Activated CD4-positive, CD25-positive, alpha-beta regulatory T cell treated with anti-CD3 and anti-CD28 coated beads, Interleukin-2, amount 50 U/mL, for 24 hours (primary cell): ENCODE measurements at places on chromosomes 16 and 17.

GRCh38 chr17:7846765-7847661 is 7.9 kb upstream of the TMEM88 start:
- no peak for ATAC-seq

- ATAC-seq: no peak
These were observed 26.7 kb upstream of the PMP22 start for GRCh38 chr17:15291674-15292361.

DNA sequence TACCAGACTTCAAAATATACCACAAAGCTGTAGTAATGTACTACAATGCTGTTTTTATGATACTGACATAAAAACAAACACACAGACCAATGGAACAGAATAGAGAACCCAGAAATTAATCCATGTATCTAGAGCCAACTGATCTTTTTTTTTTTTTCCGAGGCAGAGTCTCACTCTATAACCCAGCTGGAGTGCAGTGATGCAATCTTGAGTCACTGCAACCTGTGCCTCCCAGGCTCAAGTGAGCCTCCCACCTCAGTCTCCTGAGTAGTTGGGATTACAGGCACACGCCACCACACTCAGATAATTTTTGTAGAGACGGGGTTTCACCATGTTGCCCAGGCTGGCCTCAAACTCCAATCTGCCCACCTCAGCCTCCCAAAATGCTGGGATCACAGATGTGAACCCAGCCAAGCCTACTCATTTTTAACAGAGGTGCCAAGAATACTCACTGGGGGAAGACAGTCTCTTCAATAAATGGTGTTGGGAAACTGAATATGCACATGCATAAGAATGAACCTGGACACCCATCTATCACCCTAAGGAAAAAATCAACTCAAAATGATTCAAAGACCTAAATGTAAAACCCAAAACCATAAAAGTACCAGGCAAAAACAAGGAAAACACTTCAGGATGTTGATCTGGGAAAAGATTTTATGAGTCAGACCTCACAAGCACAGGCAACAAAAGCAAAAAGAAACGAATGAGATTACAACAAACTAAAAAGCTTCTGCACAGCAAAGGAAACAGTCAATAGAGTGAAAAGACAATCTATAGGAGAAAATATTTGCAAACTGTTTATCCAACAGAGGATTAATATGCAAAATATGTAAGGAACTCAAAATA is 63.1 kb downstream of the STX8 start:
- no peak for ATAC-seq

DNA sequence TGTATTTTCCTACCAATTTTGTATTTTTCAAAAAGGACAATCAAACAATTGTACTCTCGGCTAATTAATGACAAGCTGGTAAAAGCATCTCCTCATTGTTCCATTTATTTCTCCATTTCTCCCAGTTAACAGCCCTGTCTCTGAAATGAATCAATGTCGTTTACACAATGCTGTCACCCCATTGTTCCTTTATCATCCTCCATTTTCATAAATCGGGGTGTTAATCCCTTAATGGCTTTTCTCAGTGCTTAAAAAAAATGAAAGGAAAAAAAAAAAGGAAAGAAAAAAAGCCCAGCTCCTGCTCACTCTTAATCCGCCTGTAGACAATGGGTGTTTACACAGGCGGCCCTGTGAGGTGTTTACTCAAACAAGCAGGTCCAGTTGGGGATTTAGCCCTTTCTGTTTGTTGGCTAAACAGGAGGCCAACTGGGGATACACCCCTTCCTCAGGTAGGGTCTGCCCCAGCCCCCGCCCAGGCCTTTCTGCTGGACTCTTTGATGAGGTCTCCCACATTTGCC is 86.8 kb upstream of the SALL1 start:
- no peak for ATAC-seq

DNA sequence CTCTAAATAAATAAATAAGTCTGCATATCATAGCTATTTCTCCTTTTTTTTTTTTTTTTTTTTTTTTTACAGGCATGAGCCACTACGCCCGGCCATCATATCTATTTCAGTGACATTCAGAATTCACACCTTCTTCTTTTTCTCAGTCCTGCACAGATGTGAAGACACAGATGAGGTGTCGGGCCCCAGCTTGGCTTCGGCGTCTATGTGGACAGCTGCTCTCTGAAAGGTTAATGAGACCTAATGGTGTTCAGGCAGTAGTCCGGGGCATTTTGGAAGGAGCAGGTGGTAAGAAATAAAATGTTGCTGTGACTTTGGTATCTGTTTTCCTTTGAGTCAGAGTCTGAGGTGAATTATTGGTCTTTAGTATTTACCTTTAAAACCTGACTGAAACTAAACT is 23.6 kb downstream of the TANGO6 start:
- no peak for ATAC-seq

DNA sequence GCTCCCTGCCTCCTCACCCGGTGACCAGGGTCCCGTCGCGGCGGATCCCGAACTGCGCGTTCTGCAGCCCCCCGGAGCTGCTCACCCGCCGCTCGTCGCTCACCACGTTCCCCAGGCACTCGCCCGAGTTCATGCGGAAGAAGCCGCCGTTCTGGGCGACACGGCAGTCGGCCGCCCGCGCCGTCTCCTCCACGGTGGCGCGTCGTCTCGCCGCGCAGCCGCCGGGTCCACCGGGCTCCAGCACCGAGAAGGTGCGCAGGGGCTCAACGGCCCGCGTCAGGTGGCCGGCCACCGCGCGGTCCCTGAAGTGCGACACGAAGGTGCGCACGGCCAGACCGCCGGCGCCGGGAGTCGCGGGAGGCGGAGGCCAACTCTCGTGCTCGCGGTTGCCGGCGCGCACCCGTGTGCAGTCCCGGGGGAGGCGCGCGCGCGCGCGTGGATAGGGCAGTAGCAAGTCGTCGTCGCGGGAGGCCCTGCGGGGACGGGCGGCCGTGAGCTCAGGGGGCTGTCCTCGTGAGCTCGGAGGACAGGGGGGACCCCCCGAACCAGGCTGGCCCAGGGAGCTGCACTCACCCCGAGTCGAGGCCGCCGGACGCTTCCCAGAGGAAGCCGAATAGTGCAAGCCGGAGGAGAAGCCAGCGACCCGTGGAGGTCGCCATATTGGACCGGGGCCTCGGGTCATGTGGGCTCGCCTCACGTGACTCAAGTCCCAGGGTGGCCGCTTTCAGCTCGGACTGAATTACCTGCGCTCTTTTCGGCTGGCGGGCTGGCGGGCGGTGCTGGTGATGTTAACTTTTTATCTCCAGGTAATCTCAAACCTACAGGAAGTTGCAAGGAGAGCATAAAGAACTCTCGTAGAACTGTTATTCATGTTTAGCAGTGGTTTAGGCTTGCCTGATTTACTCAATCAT is at the start of gene NAGPA:
Gene NAGPA, minus strand, starts transcription at position 680 of the 911 bp plus-strand sequence. Its CDS starts 21 bp downstream, at position 659.
- peak; percentile 92 for ATAC-seq

DNA sequence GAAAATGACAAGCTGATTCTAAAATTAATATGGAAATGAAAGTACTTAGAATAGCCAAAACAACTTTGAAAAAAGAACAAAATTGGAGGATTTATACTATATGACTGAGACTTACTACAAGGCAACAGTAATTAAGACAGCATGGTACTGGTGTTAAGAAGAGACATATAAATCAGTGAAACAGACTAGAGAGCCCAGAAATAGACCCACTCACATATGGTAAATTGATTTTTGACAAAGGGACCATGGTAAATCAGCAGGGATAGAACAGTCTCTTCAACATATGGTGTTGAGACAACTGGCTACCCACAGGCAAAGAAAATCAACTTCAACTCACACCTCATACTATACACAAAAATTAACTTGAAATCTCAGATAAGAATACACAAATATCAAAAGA is 12.9 kb downstream of the CMC2 start:
- no peak for ATAC-seq

- no peak for ATAC-seq
These were observed 183.5 kb downstream of the KCNJ2 start for GRCh38 chr17:70352834-70353233.

- ATAC-seq: peak; percentile 22
These were observed 836 bp upstream of the MMP15 start for GRCh38 chr16:58024486-58025350.

DNA sequence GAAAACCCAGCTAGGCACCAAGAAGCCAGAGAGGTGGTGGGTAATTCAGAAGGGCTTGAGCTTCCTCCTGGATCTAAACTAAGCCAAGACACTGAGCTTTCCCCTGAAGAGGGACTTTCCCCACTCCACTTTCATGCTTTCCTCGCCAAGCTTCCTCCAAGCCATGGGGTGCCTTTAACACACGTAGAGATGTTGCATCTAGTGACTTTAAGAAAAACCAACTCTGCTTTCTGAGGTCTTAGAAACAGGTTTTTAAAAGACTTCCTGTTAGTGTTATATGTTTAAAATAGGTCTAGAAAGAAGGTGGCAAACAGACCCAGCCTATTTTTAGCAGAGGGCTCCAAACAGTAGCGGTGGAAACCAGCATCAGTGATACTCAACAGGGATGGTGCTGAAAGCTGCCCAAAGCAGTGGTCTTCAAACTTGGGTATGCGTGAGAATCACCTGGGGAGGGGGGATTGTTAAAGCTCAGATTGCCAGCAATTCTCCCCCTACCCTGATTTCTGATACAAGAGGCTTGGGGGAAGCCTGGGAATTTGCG is 585.6 kb downstream of the CDH13 start:
- no peak for ATAC-seq

- no peak for ATAC-seq
These were observed 173.7 kb downstream of the HS3ST3B1 start for GRCh38 chr17:14474591-14474990.

GRCh38 chr16:2715519-2715918 is 4.5 kb downstream of the PRSS27 start:
- peak; percentile 81 for ATAC-seq

- no peak for ATAC-seq
These were observed 4.7 kb downstream of the ZNF750 start for GRCh38 chr17:82835122-82835521.

DNA sequence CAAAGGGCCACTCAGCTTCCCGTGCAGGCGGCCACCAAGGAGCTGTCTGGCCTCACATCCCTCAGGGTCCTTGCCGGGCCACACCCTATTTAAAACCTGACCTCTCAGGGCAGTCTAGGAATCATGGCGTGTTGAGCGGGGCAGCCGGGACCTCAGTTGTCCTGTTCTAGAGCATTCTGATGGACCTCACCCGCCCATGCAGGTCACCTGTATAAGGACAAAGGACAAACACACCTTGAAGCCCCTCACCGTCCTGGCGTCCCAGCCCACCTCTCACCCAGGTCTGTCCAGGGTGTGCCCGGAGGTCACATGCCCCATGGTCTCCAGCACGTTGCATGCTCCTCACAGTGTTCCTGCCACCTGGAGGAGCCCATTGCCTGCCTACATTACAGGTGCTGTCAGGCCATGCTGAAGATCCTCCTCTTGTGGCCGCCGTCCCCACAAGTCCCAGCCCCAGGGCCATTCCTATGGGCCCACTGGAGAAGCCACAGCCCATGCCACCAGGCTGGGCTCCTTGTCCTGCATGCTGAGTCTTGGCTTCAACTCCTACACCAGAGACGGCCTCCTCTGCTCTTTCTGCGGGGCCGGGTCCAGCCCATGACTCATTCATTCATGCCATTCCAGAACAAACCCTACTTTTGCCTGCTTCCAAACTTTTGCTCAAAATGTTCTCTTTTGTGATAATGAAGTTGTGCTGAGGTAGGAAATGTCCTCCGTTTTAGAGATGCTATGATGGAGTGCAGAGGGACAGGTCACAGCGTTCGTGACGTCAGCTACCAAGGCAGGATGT is 46.3 kb downstream of the PEMT start:
- ATAC-seq: no peak

DNA sequence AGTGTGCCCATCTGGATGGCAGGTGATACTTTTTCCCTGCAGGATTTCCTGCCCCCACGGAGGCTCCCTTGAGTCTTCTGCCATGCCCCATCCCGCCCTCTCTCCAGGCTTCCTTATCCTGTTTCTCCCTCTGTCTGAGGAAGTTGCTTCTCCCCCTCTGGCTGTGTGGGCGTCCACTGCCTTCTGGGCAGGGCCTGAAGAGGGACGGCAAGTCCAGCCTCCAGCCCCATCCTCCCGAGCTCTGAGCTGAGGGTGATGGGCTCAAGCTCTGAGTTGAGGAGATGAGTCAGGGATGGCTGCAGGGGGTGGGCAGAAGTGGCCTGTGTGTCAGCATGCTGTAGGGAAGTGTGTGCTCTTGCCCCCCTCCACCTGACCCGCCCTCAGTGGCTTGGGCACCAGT is 14.2 kb upstream of the RAP1GAP2 start:
- no peak for ATAC-seq

- no peak for ATAC-seq
These were observed 6.6 kb downstream of the RNF112 start for GRCh38 chr17:19417611-19418010.

- no peak for ATAC-seq
These were observed 14.8 kb downstream of the ATP2A3 start for GRCh38 chr17:3949418-3949817.

DNA sequence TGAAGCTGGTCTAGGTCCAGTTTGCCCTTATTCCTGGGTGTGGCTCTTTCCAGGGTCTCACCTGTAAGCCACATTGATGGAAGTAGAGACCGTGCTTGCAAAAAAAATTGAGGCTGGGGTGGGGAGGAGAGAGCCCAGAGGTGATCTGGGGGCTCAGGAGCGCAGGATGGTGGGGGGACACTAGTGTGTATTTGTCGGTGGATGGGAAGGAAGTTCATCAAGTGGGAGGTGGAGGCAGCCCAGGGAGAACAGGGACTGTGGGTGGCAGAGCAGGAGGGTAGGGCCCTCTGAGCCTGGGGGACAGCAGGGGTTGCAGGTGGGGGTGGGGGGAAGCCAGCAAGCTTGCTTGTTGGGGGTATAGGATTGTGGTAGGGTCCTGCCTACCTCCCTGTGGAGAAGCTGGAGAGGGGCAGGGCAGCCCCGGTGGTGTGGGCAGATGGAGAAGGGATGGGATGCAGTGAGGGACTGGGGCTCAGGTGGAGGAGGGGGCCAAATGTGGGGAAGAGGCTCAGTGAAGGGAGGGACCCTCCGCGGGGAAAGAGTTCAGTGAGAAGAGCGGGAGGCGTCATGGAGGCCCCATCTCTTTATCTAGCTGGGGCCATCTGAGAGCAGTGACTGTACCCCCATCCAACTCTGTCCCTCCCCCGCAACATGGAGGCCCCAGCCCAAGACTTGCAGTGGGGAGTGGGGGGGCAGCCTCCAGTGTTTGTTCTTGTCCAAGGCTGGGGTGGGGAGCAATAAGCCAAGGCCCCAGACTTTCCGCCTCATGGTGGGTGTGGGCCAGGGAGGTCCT is 17.2 kb upstream of the TMEM92 start:
- ATAC-seq: no peak

DNA sequence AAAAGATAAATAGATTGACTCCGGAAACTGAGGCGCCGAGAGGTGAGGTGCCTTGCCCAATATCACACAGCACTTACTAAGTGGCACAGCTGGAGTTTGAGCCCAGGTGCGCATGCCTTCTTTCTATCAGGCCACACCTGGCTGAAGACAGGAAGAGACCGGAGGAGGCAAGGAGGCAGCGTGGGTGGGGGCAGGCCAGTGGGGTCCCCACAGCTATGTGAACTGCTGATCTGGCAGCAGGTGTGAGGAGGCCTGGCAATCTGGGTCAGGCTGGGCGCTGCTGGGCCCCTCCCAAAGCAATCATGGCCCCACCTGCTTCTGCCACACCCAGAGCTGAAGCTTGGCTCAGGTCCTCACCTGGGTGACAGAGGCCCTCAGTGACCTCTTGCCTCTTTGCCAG is 1.9 kb upstream of the GDPD3 start:
- peak; percentile 42 for ATAC-seq

- no peak for ATAC-seq
These were observed 23.7 kb upstream of the SPNS2 start for GRCh38 chr17:4475001-4475400.
